Stimulated activated CD4-positive, alpha-beta T cell treated with anti-CD3 and anti-CD28 coated beads, TNF-alpha, amount 100 ng/mL, for 48 hours (primary cell): ENCODE measurements at places on chromosomes 1 and 21.

GRCh38 chr1:233439721-233440120 is 112.2 kb downstream of the MAP3K21 start:
- DNase-seq = no peak

GRCh38 chr1:1200876-1201810 is 5.2 kb downstream of the TNFRSF18 start:
- DNase-seq = peak; percentile 85

DNA sequence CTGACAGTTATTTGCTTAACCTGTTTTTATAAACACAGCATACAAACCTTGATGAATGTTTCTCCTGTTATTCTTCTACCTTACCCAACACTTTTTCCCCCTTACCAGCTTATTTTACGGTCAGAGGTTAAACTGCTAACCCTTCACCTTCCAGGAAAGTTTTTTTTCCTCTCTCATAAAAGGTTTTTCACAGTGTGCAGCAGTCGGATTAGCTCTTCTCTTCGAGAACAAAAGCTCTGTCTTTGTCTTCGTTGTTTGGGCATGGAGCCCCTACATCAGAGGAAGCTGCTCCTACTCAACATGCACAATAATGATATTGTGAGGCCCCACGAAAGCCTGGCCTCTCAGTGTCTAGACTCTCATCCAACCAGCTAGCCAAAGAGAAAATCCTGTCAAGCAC is 42.0 kb downstream of the DENND1B start:
- no peak for DNase-seq

DNA sequence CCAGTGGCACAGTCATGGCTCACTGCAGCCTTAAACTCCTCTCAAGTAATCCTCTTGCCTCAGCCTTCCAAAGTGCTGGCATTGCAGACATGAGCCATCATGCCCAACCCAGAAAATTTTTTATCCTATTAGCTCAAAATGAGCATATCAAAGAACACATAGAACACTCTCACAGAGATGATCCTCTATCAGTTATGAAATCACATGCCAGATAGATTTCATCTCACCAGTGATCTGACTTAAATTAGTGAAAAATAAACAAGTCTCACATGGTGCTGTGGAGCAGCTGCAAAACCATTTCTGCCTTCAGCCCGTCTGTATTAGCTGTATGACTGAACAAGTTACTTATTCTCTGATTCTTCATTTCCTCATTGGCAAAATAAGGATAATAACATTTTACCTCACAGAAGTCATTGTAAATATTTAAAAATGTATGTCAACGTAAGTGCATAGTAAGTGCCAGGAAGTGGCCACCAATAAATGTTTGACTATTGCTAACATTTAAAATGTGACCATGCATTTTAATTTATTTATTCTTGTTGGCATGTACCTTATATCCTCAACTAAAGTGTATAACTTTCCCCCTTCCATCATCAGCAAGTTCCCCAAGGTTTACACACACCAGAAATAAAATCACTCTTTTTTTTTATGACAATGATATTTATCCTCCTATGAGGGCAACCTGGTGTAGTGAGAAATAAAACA is 29.0 kb upstream of the SLC19A2 start:
- no peak for DNase-seq

DNA sequence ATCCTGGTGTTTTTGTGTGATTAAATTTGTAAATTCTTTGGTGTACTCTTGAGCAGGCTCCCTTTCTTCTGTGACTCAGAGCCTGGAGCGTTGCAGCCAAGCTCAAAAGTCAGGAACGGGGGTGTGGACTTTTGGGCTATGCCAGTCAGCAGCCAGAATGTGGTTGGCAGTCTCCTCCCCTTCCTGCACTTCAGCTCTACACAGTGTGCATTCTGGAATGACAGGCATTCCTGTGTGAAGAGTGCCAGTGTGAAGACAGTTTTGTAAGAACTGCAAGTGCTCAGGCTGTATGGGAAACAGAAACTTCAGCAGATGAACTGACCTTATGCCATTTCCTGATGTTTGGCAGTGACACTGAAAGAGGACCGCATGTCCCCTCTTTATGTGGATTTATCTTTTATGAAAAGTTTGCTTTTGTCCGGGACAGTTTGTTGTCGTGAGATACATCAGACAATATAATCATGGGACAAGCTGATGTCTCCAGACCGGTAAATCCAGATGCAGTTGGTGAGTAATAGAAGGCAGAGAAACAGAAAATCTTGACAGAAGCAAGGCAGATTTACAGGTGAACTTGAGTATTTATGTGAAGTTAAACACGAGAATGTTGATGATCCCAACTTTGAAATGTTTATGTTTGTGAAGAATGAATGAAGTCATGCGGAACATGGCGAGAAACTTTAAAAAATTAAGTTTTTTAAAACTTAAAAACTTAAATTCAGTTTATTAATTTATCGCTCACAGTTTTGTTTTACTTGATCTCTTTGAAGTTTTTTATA is 67.7 kb upstream of the RCC1 start:
- DNase-seq = no peak

DNA sequence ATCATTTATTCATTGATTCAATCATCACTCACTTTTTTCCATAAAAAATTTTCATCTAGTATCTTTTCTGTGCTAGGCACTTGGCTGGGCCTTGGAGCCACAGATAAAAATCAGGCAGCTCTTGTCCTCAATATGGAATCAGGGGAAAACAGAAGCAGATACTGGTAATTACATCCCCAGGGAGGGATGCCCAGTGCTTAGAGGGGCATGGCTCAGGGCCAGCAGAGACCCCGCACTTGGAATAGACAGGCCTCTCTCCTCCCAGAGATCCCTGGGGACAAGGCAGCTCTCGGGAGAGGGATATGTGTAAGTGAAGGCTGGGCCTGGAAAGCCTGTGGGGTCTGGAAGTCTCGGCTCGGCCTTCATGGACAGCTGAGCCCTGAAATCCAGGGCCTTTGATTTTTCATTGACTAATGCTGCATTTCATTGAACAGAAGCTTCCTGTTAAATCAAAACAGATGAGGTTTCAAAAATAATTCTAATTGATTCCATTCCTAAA is 180.4 kb downstream of the FOXD2 start:
- no peak for DNase-seq

- DNase-seq = no peak
These were observed 13.7 kb downstream of the NCF2 start for GRCh38 chr1:183576537-183576936.

DNA sequence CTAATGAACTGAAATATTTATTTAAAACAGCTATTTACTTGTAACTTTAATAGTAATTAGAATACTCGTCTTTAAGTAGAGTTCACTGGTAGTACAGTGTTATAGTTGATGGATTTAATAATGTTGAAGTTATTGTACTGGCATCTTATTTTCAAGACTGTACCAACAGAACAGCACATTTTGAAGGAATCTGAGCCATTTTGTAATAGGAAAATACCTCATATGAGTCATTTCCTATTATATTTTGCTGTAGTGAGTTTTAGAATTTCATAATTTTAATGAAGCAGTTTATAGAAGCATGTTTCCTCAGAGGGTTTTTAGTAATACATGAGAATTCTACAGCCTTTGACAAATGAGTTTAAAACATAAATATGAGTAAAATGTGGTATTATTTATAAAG is 258.3 kb downstream of the OLFM3 start:
- DNase-seq = no peak

GRCh38 chr1:76121850-76122249 is 47.3 kb downstream of the ST6GALNAC3 start:
- no peak for DNase-seq

DNA sequence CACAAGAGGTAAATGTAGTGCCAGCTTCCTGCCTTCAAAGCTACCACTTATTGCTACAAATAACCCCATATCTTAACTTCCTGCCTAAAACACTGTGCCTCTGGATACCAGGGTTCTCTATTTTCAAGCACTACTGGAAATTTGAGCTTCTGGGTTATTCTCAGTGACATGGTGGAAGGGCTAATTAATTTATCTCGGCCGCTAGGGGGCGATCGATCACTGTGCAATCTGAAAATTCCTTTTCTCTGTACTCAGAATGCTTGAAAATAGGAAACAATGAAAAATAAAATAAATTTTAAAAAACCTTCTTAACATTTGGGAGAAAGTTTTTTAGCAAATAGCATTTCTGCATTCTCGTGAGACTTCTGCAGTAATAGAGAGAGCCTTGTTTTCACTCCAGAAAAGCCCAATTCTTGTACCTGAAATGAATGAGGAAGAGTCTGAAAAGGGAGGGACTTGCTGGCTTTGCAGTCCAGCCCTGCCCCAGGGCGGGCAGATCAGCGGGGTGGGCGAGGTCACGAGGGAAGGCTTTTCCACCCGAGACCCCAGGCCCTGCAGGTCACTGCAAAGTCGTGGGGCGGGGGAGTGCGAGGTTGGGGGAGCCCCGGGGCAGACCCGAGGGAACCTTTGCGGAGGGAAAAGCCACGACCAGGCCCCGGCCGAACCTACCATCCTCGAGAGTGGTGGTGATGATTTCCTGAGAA is 276.7 kb downstream of the PCP4 start:
- peak; percentile 6 for DNase-seq

GRCh38 chr1:227273557-227273956 is 44.7 kb downstream of the CDC42BPA start:
- DNase-seq = no peak

DNA sequence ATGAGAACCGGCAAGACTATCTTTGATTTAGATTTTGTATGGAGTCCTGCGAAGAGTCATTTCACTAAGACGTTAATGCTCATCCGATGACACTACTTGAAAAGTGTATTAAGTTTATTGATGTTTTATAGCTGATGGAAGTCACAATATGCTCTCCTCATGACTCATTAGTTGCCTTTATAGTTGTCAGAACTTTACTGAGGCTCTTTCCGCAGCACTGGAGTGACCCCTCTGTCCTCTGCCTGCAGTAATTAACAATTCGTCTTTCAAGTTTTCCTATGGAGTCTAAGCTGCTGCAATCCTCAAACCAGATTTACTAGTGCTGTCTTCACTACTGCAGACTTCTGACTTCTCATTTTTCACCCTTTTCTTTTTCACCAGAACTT is 853 bp downstream of the USP16 start:
- DNase-seq = no peak

DNA sequence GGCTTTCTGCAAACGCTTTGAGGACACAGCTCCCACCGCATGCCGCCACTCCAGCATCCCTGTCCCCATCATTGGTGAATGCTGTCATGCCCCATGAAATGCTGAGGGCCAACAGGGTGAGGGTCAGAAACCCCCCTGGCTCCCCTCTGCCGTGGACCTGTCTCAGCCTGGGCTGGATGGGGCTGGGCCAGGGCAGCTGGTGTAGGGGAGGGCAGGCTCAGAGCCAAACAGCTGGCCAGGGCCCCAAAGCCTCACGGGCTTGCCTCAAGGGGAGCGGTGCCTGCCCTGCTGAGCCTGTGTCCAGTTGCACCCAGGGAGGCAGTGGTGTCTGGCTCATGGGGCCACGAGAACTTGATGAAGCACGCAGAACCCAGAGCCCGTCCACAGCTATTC is 49.7 kb downstream of the S100B start:
- DNase-seq = no peak

DNA sequence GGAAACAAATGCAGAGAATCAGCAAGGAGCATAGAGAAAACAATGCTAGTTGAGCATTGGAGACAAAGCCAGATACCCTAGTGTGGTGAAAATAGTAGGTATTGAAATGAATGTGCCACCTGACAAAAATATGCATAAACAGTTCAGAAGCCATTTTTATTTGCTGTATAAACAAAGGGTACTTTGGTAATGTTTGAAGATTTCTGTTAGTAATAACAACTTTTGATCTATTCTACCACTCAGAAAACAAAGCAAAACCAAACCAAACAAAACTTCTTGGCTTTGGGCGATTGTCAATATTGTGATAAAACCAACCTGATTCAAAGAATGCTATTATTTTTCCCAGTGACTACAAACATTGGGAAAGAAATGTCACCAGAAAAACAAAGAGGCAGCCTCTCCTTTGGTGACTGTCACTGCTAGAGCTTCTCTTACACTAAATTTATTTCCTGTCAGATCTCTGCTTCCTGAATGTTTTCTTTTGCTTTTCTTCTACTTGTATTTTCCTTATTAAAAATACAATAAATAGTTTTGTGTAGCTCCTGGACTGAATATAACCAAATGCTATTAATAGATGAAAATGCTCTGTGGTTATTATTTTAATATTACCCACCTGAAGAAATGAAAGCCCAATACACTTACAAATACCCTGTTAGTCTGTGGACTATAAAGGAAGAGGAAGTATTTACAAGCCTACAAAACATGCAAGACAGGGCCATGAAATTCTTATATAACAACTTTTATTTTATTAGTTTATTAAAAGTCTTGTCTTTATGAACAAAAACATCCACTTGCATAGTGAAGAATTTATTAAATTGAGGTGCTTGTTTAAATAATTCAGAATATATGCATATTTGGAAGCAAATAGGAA is 5.7 kb downstream of the ATP6V1G3 start:
- DNase-seq = no peak

DNA sequence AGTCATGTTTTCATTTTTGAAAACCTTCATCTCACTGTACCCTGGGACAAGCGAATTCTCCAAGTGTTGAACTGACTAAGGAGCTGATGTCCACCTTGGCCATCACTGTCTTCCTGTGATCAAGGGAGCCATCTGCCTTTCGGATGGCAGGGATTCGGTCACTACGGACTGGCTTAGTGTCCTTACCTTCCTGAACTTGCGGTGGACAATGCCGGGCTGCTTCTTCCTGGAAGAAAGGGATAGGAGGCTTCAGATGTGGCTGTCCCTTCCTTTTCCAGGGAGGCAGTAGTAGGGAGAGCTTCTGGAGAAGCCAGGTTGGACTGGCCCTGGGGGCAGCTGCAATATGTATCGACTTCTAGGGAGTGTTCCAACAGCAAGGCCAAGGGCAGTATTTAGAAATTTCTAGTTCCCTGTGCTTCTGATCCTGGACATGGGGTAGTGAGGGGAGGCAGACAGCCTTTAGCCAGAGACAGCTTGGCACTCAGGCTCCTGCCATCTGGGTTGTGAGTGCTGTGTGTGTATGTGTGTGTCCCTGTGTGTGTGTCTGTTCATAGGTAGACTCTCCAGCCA is 114.6 kb downstream of the IER5 start:
- no peak for DNase-seq

- DNase-seq = no peak
These were observed 103.8 kb downstream of the BRINP3 start for GRCh38 chr1:190373705-190374336.

DNA sequence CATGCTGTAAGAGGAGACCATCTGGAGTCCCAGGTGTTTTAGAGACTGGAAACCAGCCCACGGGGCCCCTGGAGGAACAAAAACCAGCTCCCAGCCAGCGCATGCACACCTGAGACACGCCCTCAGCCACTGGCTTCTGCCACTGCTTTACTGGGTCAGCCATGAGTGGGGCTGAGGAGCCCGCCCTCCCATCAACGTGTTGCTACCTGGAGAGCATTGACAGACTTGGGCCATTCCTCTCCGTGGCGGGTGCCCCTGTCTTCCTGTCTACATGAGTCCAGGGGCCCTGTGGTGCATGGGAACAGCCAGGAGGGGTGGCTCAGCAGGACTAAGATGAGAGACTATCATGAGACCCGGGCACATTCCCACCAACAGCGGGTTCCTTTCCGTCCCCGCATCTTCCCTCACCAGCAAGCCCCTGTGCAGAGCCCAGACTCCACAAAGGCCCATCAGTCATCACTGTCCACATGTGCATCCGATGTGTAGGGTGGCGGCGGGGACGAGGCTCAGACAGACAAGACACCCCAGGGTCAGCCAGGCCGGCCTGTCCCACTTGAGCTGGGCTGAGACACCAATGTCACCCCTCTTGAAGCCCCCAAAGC is 45.4 kb upstream of the POFUT2 start:
- no peak for DNase-seq

GRCh38 chr1:8985915-8986813 is 40.1 kb downstream of the SLC2A7 start:
- no peak for DNase-seq

GRCh38 chr1:93869653-93870052 is 9.4 kb downstream of the DNTTIP2 start:
- no peak for DNase-seq

GRCh38 chr1:183310753-183311479 is 107.3 kb downstream of the NMNAT2 start:
- no peak for DNase-seq
